Pancreas (tissue), 10 donors: ENCODE measurements at places on chromosomes 7 and 10. TPM values are rescaled to one million over a fixed set of nuclear protein-coding genes. Genes with fewer than 3 reads are reported as not detected.

Gene ACADSB
- 10.1 TPM for total RNA-seq

Gene NEUROG3
- total RNA-seq: not detected

Gene AUTS2
- 8.3 TPM for total RNA-seq

Gene TBC1D12
- total RNA-seq: 4.1 TPM

Gene GFRA1
- 1.2 TPM for total RNA-seq

Gene TMEM139
- total RNA-seq: 7.5 TPM

- H3K4me3 ChIP-seq: no peak overlapping the region
- H3K27me3 ChIP-seq: no peaks in the 10 kb centered on the region
- H3K27ac ChIP-seq: no peak overlapping the region
- no peak for DNase-seq
- H3K4me1 ChIP-seq: no peaks in the 10 kb centered on the region
- no peaks in the 10 kb centered on the region for H3K36me3 ChIP-seq
These were observed 67.8 kb downstream of the TAF3 start for GRCh38 chr10:7886056-7886455.

DNA sequence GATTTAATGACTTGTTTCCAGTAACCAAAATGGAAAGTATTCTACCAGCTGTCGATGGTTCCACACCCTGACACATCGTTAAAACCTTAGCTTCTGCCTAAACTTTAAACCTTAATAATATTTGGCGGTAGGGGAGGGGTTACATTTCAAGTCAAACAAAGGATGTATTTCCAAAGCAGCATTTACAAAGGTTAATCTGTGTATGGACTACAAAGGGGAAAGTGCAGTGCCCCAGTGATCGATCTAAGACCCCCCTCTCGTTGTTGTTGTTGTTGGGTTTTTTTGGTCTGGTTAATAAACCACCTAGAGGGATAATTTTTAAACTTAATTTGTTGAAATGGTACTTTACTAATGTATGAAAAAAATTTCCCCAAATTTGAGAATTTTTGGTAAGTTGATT is 1.1 kb upstream of the STEAP2 start:
- H3K27ac ChIP-seq: no peak overlapping the region
- no peaks in the 10 kb centered on the region for H3K36me3 ChIP-seq
- H3K4me3 ChIP-seq: no peak overlapping the region
- no peaks in the 10 kb centered on the region for H3K4me1 ChIP-seq
- no peak for DNase-seq

DNA sequence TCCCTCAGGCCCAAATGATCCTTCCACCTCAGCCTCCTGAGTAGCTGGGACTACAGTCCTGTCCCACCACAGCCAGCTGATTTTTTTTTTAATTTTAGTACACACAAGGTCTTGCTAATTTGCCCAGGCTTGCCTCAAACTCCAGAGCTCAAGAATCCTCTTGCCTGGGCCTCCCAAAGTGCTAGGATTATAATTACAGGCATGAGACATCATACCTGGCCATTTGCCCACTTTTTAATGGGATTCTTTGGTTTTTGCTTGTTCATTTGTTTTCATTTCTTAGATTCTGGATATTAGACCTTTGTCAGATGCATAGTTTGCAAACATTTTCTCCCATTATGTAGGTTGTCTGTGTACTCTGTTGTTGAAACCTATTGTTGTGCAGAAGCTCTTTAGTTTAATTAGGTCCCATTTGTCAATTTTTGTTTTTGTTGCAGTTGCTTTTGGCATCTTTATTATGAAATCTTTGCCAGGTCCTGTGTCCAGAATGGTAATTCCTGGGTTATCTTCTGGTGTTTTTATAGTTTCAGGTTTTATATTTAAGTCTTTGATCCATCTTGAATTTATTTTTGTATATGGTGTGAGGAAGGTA is 95.2 kb downstream of the GLCCI1 start:
- H3K27me3 ChIP-seq: no peaks in the 10 kb centered on the region
- H3K27ac ChIP-seq: no peak overlapping the region
- no peaks in the 10 kb centered on the region for H3K36me3 ChIP-seq
- peaks cover 3% of the 10 kb centered on the region for H3K4me1 ChIP-seq
- H3K4me3 ChIP-seq: no peak overlapping the region

GRCh38 chr7:123745437-123745836 is 3.4 kb downstream of the WASL start:
- H3K4me3 ChIP-seq: no peak overlapping the region
- no peaks in the 10 kb centered on the region for H3K36me3 ChIP-seq
- peak overlapping the region; percentile 99 for H3K27ac ChIP-seq
- DNase-seq: no peak
- peaks cover 27% of the 10 kb centered on the region for H3K4me1 ChIP-seq
- H3K27me3 ChIP-seq: no peaks in the 10 kb centered on the region

DNA sequence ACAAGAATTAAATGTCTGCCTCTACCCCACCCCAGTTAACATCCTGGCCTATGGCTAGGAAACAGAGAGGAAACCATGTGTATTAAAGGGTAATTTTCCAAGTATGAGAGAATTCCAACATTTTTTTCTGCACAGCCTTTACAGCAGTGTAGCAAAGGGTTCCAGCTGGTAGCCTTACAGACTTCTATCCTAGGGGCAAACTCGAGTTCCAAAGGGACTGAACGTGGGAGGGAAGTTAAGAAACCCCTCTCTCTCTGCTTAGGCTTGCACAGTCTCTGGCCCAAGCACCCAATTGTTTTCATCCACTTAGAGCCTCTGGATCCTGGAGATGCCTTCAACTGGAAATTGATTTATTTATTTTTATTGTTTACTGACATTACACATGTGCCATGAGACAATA is 60.3 kb downstream of the SLC16A12 start:
- no peak overlapping the region for H3K4me3 ChIP-seq
- no peaks in the 10 kb centered on the region for H3K36me3 ChIP-seq
- no peak for DNase-seq
- no peaks in the 10 kb centered on the region for H3K27me3 ChIP-seq
- peak overlapping the region; percentile 25 for H3K27ac ChIP-seq
- peaks cover 14% of the 10 kb centered on the region for H3K4me1 ChIP-seq

- no peaks in the 10 kb centered on the region for H3K4me1 ChIP-seq
- no peak overlapping the region for H3K4me3 ChIP-seq
- H3K27ac ChIP-seq: no peak overlapping the region
- H3K27me3 ChIP-seq: no peaks in the 10 kb centered on the region
These were observed 115.6 kb downstream of the FANK1 start for GRCh38 chr10:126011995-126012394.

GRCh38 chr10:86752311-86752710 is 4.1 kb upstream of the BMPR1A start:
- no peak for DNase-seq
- H3K36me3 ChIP-seq: no peaks in the 10 kb centered on the region
- no peak overlapping the region for H3K27ac ChIP-seq
- H3K4me1 ChIP-seq: peaks cover 5% of the 10 kb centered on the region

GRCh38 chr7:102253066-102253972 is 33.3 kb upstream of the SH2B2 start:
- H3K4me1 ChIP-seq: peaks cover 8% of the 10 kb centered on the region
- no peak overlapping the region for H3K27ac ChIP-seq
- no peaks in the 10 kb centered on the region for H3K27me3 ChIP-seq
- no peaks in the 10 kb centered on the region for H3K36me3 ChIP-seq
- H3K4me3 ChIP-seq: no peak overlapping the region

GRCh38 chr10:87642988-87643387 is 16.7 kb upstream of the PAPSS2 start:
- no peaks in the 10 kb centered on the region for H3K27me3 ChIP-seq
- no peak for DNase-seq
- H3K36me3 ChIP-seq: no peaks in the 10 kb centered on the region

- no peak for DNase-seq
- no peaks in the 10 kb centered on the region for H3K27me3 ChIP-seq
- no peak overlapping the region for H3K27ac ChIP-seq
- no peaks in the 10 kb centered on the region for H3K4me1 ChIP-seq
These were observed 723.5 kb upstream of the POM121L12 start for GRCh38 chr7:52311886-52312285.

- H3K27me3 ChIP-seq: no peaks in the 10 kb centered on the region
- peak overlapping the region; percentile 32 for H3K4me3 ChIP-seq
- no peak for DNase-seq
- peaks cover 21% of the 10 kb centered on the region for H3K4me1 ChIP-seq
- peaks cover 8% of the 10 kb centered on the region for H3K36me3 ChIP-seq
These were observed 35.3 kb downstream of the NET1 start for GRCh38 chr10:5447611-5448071.

DNA sequence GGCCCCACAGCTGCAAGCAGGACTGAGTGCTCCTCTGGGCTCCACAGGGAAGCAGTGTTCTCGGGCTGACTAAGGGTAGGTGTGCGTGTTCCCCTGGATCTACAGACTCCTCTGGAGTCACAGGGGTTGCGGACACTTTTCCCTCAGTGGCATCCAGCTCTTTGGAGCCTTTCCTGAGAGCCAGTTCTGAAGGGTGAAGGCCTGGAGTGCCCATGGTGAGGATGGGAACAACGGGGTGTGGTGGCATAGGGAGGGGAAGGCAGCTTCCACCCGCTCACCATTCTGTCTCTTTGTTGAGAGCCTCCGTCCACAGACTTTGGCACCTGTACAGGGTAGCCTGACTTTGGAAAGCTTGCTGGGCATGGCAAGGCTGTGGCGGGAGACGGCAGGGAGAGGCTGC is 104.1 kb upstream of the PCBD1 start:
- no peaks in the 10 kb centered on the region for H3K36me3 ChIP-seq
- DNase-seq: no peak
- no peak overlapping the region for H3K4me3 ChIP-seq
- H3K27ac ChIP-seq: no peak overlapping the region

DNA sequence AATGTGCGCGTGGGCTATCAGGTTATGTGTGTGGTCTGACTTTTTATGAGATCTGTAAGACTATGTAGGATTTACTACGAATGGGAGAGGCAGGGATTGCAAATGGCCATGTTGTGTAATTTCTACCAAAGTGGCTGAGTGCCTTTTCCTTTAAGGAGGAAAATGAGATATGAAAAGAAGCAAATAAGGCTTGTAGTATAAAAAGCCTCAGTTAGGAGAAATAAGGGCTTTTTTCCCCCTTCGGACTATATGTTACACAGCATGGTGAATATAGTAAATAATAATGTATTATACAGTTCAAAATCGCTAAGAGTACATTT is 447 bp upstream of the GPAM start:
- peak overlapping the region; percentile 68 for H3K27ac ChIP-seq
- peak overlapping the region; percentile 98 for H3K4me3 ChIP-seq
